ENCODE measurements at places on chromosomes 12 and 14.

DNA sequence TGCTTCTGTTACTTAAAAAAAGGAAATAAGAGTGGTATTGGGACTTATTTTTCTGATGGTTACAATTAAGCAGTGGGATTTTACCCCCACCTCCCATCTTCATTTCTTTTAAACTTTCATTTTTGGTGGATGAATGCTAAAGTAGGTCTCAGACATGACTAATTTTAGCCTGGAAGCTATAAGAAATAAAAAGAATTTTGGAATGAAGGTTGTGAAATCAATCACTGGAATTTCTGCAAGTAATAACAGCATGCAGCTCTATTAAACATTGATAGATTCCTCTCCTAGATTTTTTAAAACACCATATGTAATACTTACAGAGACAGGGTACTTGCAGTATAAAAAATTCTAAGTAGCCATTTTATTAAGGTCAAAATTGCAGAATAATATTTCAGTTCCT lies 164.2 kb upstream of the CLEC14A start:
- DNase-seq = no peak

DNA sequence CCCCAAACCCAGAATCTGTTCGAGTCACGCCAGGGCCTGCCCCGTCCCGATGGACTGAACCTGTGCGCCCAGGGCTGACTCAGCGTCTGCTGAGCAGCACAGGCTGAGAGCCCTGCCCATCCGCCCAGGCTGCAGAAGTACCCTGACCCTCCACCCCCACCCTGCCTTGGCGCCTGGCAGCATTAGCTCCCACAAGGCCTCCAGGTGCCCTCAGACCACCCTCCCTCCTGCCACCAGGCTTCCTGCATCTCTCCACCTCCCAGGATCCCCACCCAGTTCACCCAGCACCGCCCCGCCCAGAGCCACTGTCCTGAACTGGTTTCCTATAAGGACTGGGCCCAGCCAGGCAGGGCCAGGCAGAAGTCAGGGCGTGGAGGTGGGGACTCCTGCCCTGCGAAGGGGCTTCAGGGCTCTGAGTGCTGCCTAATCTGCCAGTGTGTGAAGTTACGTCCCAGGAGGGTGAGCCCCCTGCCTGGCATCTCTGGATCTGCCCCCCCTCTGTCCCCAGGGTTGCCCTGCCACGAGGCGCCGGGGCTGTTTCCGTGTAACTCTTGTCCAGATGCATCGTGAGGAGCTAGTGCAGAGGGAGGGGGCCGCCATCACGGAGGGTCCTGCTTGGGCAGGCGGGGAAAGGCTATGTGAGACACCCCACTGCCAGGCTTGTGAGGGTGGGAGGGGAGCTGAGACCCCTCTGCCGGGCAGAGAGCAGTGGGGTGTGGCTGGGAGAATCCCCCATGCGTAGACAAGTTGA lies 9.1 kb downstream of the ADSS1 start:
- DNase-seq = no peak

GRCh38 chr12:14514154-14514842 lies 53.4 kb downstream of the PLBD1 start:
- no peak for DNase-seq

- no peak for DNase-seq
Observed at GRCh38 chr14:74261288-74261687, 22.0 kb downstream of the VSX2 start.

GRCh38 chr12:82174936-82175335 lies 183.3 kb downstream of the CCDC59 start:
- DNase-seq = no peak

DNA sequence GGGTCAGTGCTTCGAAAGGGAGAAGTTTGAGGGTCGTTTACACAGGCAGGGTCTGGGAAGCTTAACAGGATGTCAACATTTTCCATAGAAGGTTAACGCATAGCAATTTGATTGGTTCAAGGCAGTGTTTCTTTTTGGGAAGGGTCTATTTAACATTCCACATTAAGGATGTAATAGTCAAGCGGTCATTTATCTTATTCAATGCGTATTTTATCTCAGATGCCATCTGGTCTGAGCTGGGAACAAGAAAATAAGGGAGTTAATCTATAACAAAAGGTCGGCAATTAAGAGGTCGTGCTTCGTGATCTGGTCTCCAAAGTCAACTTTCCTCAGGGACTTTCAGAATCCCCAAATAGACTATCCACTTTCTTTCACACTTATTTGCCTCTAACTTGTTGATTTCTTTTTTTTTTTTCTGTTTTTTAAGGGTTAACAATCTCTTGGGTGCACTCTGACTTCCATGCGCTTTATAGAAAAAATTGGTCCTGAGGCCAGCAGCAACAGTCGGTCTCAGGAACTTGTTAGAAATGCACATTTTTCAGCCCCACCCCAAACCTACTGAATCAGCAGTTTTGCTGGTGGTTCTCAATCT lies 550 bp upstream of the RESF1 start:
- no peak for DNase-seq

GRCh38 chr14:86944434-86944833 lies 1048.5 kb downstream of the GALC start:
- no peak for DNase-seq

GRCh38 chr14:64656986-64657385 lies 47.2 kb upstream of the PLEKHG3 start:
- DNase-seq = no peak

DNA sequence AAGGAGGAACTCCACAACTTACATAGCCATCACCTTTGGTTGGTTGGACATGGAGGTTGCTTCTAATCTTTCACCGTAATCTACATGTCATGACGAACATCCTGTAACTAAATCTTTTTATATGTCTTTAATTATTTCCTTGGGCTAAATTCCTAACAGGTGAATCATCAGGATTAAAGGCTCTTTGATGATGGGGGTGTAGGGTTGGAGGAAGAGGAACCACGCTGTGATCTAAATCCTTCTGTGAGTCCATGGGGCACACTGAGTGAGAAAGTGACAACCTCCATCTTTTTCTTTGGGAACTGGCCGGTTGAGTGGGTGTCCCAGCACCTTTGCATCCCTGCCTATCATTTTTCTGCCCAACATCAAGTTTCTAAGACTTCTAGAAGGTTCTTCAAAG lies 31.1 kb upstream of the MAP1LC3B2 start:
- no peak for DNase-seq

- no peak for DNase-seq
Observed at GRCh38 chr12:6459004-6459337, 7.1 kb downstream of the TAPBPL start.

- no peak for DNase-seq
Observed at GRCh38 chr14:55614304-55614703, 34.3 kb downstream of the KTN1 start.

DNA sequence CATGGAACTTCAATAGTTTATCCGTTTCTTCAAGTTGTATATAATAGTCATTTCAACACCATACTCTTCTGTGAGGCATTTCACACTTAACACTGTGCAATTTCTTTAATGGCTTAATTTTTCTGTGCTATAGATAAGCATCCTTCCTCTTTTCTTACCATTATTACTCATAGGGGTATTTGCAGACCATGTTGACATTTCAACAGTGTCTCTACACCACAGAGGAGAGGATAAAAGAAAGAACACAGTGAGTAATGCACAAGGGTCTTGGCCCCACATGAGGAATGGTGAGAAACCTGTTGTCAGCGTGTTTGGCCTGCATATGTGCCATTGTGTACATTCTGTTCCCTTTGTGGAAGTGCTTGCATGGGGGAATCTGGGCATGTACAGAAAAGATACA lies 421.5 kb upstream of the MDGA2 start:
- no peak for DNase-seq

- DNase-seq = no peak
Observed at GRCh38 chr14:54649056-54649455, 82.1 kb downstream of the SAMD4A start.

DNA sequence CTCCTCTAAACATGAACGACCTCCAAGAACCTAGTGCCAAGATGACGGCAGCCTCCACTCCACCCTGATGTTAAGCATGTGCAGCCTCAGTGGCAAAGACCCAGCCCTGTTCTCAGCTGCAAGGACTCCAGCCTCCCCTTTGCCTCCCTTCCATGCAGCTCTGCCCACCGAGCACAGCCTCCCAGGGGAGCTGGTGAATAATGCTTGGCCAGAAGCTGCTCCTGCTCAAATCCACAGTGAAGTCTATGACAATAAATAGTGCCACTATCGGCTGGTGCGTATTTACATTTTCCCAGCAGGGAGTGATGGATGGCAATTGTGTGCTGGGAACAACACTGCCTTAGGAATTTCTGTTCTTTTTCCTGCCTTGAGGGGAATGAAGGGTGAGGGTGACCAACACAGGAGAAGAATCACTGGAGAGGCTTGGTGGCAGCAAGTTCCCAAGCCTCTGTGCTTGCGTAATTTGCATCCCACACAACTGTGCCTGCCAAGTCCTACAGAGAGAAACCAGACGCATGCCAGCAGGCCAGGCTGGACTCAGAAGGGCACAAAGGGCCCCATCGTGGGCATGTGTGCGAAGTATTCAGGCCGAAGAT lies 29.9 kb upstream of the TC2N start:
- no peak for DNase-seq
